Hair follicular keratinocyte (primary cell): ENCODE measurements at places on chromosomes 5 and 9. TPM values are rescaled to one million over a fixed set of nuclear protein-coding genes. Genes with fewer than 3 reads are reported as not detected.

The IRX4 gene
- total RNA-seq: 54.4 and 59.8 TPM in 2 replicates

The CORO2A gene
- total RNA-seq: 21.3 and 22.3 TPM in 2 replicates

The ADGRV1 gene
- 0.39 TPM in 1 of 2 replicates, not detected in the other for total RNA-seq

The JAKMIP2 gene
- total RNA-seq: 0.19 TPM in 1 of 2 replicates, not detected in the other

The TAF1L gene
- not detected in 2 replicates for total RNA-seq

The ELAVL2 gene
- total RNA-seq: 3.0 and 10.9 TPM in 2 replicates

The MEIKIN gene
- total RNA-seq: not detected in 2 replicates

The STPG3 gene
- total RNA-seq: not detected in 2 replicates

The PPP1R26 gene
- total RNA-seq: 20.7 and 30.8 TPM in 2 replicates

The CAVIN4 gene
- under 0.01 and 0.08 TPM in 2 replicates for total RNA-seq

The C8G gene
- total RNA-seq: not detected in 2 replicates

The PLPP1 gene
- 20.0 and 31.6 TPM in 2 replicates for total RNA-seq

The SOX30 gene
- not detected in 2 replicates for total RNA-seq

The NTRK2 gene
- 0.16 TPM in 1 of 2 replicates, not detected in the other for total RNA-seq

The PAX5 gene
- total RNA-seq: under 0.01 and 0.11 TPM in 2 replicates

The ZFP2 gene
- total RNA-seq: 0.23 TPM in 1 of 2 replicates, not detected in the other
